ENCODE measurements at places on chromosomes 12 and 14.
A peak's percentile ranks its signal among the peaks of the same experiment; 100 is the strongest.

DNA sequence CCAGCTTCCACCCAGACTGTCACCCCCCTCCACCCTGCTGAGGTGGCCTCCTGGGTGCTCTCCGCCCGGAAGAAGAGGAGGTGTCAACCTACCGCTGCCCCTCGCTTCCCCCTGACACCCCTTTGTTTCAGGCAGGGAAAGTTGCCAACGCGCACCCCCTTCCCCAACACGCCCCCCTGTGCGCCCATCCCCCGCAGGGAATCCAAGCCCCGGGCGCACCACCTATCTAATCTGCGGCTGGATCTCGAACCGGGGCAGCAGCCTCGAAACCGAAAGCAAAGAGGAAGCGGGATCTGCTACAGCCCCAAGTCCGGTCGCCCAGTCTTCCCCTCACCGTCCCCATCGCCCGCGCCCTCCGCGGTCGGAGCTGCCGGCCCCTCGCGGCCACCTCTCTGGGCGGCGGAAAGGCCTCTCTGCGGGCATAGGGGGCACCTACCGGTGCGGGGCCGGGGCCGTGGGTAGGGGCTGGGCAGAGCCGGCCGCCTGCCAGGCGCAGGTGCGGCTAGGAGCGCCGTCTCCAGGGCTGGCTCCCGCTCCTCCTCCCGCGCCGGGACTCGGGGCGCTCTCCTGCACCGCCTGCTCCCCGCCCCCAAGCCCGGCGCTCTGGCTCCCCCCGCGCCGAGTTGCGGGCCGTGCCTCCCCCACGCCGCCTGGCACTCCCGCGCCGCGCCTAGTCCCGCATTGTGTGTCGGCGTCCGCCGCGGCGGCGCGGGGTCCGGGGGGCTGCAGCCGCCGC is 18.3 kb upstream of the PLEKHH1 start:
- no peak for DNase-seq

GRCh38 chr14:106185837-106186233 is 659.5 kb downstream of the TMEM121 start:
- DNase-seq: peak; percentile 46

DNA sequence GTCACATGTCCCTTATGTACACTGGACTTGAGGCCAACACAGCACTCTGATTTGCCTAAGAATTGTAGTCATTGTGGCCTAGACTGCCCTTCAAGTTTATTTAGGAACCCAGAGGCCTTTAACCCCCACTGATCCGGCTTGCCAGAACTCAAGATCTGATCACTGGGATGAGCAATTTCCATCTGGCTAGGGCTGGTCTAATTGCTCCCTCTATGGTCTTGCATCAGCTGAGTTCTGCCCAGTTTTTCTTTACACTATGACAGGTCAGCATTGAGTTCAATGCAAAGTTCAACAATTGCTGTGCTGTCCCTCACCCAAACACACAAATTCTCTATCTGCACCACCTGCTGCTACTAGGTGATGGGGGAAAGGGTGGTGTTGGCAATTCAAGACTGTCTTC is 146.9 kb upstream of the MDGA2 start:
- no peak for DNase-seq

- no peak for DNase-seq
These were observed 10.6 kb downstream of the GPR33 start for GRCh38 chr14:31477248-31477647.

DNA sequence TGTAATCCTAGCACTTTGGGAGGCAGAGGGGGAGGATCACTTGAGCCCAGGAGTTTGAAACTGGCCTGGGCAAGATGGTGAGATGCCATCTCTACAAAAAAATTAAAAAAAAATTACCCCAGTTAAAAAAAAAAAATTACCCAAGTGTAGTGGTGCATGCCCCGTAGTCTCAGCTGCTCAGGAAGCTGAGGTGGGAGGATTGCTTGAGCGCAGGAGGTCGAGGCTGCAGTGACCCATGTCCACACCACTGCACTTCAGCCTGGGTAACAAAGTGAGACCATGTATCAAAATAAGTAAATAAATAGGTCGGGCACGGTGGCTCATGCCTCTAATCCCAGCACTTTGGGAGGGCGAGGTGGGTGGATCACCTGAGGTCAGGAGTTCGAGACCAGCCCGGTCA is 128.8 kb downstream of the VRK1 start:
- no peak for DNase-seq

DNA sequence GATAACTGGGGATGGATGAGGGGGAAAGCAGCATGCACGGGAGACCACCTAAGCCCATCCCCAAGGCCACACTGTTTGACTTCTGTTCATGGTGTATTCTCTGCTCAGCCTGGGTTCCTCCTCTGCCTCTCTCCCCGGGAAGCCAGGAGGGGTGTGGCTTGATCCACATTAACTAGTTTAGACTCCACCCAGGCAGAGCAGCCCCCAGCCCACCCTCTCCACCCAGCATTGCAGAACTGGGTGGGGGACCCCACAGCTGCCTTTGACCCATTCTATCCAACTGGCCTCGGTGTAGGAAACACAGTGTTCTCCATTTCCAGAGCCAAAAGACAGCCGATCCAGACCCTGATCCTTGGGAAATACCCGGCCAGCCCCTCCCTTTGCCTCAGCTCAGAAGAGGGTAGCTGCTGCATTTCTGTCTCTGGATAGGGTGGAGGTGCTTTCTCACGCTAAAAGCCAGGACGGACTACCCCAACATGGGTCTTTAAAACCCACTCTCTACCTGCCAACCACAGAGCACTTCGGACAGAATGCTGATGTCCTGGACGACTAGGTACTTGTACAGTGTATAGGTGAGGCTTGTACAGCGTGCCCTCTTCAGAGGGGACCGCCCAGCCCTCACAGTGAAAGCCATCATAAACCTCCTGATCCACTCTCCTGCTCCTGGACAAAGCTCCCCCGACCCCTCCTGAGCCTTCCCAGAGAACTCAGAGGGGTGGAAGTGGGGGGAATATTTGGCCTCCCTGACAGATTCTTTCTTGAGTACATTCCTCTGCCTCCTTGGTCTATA is 9.4 kb downstream of the SPRYD3 start:
- no peak for DNase-seq

DNA sequence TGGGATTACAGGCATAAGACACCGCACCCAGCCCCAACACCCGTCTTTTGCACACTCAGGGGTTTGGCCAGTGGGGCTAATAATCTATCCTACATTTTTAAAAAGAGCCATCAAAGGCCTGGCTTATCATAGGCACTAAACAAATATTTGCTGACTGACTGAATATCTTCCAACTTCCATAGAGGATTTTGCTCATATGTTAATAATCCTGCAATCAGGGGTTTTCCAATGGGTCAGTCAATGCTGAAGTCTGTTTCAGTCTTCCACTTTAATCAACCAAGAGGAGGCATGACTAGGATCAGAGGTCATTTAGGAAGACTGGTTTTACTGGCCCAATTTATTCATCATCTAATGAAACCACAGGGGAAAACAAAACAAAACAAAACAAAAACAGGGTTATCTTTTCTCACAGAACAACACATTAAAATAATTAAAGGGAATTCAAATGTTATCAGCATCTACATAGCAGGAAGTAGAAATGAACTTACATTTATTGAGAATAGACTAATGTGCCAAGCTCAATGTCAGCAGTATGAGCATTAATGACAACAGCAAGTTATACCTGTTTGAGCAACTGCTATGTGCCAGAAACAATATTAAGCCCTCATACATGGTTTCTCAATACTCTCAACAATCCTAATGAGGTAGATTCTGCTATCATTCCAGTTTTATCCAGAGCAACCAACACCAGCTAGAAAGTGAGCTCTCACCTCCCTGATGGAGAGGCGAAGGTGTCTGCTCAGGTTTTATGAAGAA is 372.2 kb downstream of the EGLN3 start:
- DNase-seq: no peak

GRCh38 chr12:132333273-132333672 is 3.9 kb upstream of the GALNT9 start:
- no peak for DNase-seq

GRCh38 chr12:105740369-105740768 is 398.4 kb downstream of the NUAK1 start:
- no peak for DNase-seq
